ENCODE measurements at places on chromosomes 7 and 10. TPM values are rescaled to one million over a fixed set of nuclear protein-coding genes. Genes with fewer than 3 reads are reported as not detected.

CALML5 gene
- not detected for total RNA-seq

KCNIP2 gene
- total RNA-seq, result under 0.01 TPM

GAD2 gene
- total RNA-seq, result not detected

ANTXRL gene
- total RNA-seq, result not detected

EGFR gene
- 0.20 TPM for total RNA-seq

SUPV3L1 gene
- total RNA-seq, result 20.8 TPM

DNA sequence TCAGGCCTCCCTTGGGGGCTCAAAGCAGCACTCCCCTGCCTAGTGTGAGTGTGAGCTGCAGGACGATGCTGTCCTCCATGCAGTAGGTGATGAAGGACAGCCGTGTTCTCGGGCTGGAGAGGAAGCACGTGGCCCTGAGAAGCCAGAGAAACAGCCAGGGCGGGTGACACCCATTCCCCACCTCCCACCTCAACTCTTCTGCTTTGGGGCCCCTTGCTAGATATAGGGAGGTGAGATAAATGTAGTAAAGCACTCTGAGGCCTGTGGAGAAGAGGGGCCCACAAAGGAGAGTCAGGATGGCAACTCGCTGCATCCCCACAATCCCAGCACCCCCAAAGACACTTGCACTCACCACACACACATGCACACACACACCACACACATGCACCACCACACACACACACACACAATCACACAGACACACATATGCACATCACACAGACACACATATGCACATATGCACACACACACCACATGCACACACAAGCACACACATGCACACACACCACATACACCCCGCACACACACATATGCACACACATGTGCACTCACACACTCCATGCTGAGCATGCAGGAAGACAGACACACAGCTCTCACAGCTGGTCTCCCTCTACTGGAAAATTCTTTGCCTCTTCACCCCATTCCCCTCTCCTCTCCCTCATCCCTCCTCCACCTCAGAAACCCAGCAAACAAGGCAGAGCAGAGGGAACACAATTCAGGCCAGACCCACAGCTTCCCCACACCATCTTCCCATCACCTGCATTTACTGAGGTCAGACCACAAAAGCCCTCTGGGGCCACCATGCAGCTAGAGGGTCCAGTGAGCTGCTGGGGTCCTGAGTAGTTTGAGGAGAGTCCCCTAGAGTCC, 30.5 kb downstream of the ANXA8 start:
- DNase-seq, result no peak

DNA sequence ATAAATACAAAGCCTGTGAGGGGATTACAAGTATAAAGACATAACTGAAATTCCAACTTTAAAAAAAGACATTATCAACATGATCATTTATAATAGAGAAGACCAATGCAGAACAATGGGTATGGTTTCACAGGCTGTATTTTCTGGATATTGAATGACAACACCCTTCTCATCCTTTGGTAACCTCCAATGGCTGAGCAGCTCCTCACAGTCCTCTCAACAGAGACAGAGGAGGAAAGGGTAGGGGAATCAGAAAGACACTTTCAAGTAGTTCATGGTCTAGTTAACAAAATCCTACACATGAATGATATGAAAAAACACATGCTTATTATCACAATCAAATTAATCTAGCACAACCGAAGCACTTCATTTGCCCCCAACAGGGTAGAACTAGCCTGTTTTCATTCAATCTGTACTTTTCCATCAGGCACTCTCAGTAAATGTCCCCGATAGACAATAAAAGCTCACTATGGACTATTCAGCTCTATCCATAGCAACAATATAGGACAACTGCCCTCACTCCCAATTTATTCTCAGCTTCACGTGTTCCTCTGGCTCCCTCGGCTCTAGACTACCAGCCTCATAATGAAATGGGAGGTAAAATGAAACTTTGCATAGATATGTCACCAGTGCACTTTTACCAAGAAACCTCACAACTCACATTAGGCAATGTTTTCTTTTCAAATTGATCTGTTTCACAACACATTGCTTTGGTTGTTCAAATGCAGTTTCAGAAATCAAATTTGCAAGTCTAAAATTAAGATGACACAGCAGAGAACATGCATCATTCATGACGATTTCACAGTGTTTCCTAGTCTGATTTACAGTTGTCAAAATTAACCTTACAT, 211.4 kb downstream of the THSD7A start:
- no peak for DNase-seq

DNA sequence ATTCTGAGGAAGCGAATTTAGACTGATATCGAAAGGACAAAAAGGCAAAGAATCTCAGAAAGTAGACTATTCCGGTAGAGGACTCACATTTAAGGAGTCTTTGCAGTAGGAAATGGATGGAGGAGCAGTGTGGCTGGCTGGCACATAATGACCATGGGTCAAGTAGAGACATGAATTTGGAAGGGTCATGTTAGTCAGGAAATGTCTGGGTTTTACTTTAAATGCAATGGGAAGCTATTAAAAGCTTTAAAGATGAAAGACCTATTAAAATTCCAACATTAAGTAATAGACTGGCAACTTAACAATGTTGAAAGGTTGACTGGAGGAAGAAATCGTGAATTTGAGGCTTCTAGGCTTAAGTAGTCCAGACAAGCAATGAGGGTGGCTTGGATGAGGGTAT, 90.0 kb upstream of the SEMA3C start:
- no peak for DNase-seq

DNA sequence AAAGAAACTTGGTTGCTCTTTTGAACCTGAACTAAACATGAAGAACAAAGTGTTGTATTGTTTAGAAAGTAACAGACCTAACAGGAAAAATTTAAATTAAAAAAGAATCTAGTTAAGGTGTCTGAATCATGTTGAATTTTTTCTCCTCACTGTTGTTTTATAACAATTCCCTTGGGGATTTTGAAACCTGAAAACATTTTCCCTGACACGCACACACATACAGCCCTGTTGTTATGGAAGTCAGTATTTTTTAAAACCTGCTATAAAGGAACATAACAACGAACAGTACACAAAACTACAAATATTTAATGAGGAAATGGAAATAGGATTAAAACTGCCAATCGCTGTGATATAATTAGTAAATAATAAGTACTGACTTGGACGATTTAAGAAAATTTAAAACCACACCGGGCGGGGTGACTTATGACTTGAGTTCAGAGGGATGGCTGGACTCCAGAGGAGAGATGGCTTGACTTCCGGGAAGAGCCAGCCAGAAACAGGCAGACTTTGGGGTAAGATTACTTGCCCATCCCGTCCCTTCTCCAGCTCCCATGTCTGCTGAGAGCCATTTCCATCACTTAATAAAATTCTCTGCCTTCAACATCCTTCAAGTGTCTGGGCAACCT, 16.2 kb upstream of the SPOCK2 start:
- DNase-seq, result no peak

GRCh38 chr10:12396093-12396492, 46.7 kb downstream of the CAMK1D start:
- no peak for DNase-seq

- no peak for DNase-seq
These were observed 34.5 kb downstream of the TSPAN14 start for GRCh38 chr10:80488539-80489066.

DNA sequence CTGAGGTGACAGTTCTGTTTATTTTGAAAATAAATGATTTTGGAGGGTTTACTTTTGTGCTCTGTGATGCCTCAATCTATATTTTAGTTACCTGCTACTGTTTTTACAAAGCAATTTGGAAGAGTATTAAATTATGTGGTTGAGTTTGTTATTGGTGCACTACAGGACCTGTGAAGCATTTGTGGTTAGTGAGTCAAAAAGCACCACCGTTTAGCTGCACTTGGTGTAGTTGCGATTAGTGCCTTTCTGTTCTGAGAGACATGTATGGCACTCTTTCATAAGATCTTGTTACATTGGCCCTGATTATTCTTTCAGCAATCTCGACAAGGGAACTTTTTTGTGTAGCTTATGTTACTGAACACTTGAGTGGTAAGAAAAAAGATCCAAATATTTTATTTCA, 132.2 kb downstream of the BBS9 start:
- DNase-seq, result no peak

Data from lung microvascular endothelial cell (primary cell).